Motor neuron (in vitro differentiated cells): ENCODE measurements at places on chromosomes 6 and 20. TPM values are rescaled to one million over a fixed set of nuclear protein-coding genes. Genes with fewer than 3 reads are reported as not detected.

GRCh38 chr6:133315811-133316210 is 74.7 kb downstream of the EYA4 start:
- no peak for ATAC-seq

Gene TSBP1
- total RNA-seq, result 0.19 TPM in 1 of 2 replicates, not detected in the other

GRCh38 chr20:36686504-36686903 is 40.5 kb upstream of the SLA2 start:
- ATAC-seq, result no peak

- peak; percentile 21 for ATAC-seq
These were observed 417 bp downstream of the NFATC2 start for GRCh38 chr20:51542033-51542570.

Gene NUDT3
- 32.3 and 36.1 TPM in 2 replicates for total RNA-seq

Gene ERGIC3
- 238 and 249 TPM in 2 replicates for total RNA-seq
